Thymus (tissue), 14 donors: ENCODE measurements at places on chromosomes 11 and 22. TPM values are rescaled to one million over a fixed set of nuclear protein-coding genes. Genes with fewer than 3 reads are reported as not detected.
A peak's percentile ranks its signal among the peaks of the same experiment; 100 is the strongest.

DNA sequence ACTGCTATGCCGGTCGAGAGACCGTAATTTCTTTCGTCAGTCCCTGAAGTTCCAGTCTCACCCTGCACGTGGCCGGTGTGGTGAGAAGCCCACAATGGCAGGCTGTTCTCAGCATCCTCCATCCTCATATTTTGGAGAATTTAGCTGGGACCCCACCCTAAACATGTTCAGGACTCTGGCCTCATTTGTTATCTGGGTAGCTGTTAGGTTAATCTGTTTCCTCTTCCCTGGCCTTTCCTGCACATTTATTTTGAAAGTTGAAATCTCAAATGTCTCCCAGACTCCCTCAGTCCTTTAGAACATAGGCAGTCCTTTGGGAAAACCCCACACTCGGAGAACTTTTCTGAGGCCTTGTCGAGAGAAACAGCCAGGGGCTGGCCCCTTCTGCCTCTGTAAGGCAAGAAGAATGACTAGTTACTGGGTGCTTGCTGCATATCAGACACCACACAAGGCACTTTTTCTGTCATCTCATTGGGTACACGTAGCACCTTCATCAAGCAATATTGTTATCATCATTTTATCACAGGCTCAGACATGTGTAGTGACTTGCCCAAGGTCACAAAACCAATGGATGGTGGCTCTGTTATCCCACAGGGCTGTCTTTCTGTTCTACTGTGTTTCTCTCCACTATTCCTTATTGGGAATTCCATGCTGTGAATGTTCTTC is 109.3 kb upstream of the CRYBB3 start:
- no peak for DNase-seq

DNA sequence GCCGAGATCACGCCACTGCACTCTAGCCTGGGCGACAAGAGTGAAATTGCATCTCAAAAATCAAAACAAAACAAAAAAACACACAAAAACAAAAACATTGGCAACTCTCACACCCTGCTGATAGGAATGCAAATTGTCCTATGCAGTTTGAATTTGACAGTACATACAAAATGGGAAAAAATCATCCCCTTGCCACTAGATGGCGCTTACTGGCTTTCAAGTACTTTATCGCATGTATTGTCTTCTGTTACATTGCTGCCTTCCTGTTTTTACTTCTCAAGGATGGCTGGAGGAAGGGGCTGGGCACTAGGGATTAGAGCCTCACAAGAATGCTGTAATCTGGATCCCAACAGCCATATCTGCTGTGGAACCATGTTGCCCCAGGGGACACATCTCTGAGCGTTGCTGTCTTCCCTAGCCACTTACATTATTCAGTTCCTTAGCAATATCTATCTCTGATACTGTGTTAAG is 59.4 kb upstream of the A4GALT start:
- peak; percentile 77 for DNase-seq

- peak; percentile 63 for DNase-seq
Measured at GRCh38 chr11:116703421-116703820, 69.4 kb downstream of the BUD13 start.

DNA sequence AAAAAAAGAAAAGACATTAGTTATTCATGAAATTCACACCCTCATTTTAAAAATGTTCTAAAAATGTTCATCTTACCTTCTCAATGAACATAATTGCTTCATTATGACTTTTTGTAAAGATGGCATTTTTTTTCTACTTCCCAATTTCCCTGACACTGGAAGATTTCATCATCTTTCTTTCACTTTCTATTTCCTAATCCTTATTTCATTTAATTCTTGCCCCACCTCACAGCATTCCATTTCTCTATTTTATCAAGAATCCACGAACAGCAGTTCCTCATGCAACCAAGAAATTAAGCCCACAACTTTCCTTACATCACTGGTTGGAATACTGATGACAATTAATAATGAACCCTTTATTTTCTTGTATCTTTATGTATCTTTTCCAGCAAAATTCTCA is 1.9 kb downstream of the PATL1 start:
- DNase-seq, result no peak

- DNase-seq, result no peak
Measured at GRCh38 chr11:117423046-117423575, 95.5 kb downstream of the CEP164 start.

OR8D4 gene
- polyA plus RNA-seq, result 0.02 TPM

APOBEC3B gene
- polyA plus RNA-seq, result 9.2 TPM

NCAPH2 gene
- 40.8 TPM for polyA plus RNA-seq

ALDH3B1 gene
- polyA plus RNA-seq, result 3.9 TPM
